ENCODE measurements at places on chromosomes 1 and 21. TPM values are rescaled to one million over a fixed set of nuclear protein-coding genes. Genes with fewer than 3 reads are reported as not detected.
A peak's percentile ranks its signal among the peaks of the same experiment; 100 is the strongest.

GRCh38 chr1:160117709-160118183 lies 2.2 kb downstream of the ATP1A2 start:
- DNase-seq, result no peak

DNA sequence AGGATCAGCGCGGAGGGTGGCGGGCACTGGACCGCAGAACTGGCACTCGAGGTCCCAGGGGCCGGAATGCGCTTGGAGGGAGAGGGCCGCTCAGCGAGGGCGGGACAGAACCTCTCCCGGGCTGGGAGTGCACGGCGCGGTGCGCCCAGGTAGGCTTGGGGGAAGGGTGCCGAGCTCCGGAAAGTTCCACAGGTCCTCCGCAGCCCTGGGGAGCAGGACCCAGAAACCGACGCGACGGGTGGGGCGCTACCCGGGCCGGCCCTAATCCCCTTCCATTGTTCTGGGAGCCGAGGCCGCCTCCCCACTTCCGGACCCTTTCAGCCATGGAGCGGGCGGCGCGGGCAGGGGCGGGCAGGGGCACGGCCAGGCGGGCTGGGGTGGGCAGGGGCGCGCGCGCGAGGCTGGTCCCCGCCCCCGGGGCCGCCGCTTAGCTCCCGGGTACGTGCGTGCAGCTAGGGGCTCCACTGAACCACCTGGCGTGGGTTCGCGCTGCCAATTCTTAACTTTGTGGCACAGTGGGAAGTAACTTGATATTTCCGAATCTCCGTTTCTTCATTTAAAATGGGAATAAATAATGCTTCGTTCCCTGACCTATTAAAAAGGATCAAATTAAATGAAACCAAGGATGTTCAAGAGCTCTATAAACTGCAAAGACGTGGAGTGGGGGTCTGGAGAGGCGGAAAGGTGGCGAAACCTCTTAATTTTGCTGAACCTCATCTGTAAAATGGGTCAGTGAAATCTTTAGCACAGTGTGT lies 20.7 kb downstream of the LGR6 start:
- no peak for DNase-seq

DNA sequence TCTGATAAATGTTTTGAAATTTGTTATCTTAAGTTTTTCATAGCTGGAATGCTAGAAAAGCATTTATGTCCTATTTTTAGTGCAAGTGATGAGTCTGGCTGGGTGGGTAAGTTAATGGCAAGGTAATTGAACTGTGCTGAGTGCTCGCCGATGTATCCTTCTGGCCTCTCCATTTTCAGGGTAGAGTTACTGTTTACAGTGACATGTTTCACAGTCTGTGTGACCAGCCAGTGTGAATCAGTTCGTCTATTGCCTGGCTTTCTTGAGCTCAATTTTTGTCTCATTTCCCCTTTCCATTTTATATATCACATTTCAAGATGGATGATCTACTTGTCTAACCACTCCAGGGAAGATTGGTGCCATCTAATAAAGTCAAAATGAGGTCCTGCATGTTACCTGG lies 44.1 kb downstream of the ITSN1 start:
- DNase-seq, result no peak

DNA sequence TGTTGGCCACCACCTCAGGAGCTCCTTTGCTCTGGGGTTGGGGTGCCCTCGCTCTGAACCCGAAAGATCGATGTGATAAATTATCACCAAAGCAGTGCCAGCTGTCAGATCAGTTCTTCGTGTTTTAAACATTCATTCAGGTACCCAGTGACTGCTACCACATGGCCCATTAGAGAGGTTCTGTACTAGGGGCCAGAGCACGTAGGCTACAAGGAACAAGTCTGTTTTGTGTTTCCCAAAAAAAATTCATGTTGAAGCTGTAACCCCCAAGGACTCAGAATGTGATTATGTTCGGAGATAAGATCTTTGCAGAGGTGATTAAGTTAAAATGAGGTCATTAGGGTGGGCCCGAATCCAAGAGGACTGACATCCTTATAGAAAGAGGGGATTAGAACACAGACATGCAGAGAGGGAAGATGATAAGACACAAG lies 526.9 kb downstream of the NPHP4 start:
- no peak for DNase-seq

- DNase-seq, result no peak
Observed at GRCh38 chr1:58211869-58212268, 334.7 kb downstream of the OMA1 start.

- DNase-seq, result no peak
Observed at GRCh38 chr1:34278211-34278610, 101.5 kb downstream of the C1orf94 start.

GRCh38 chr1:182281541-182281940 lies 110.0 kb downstream of the GLUL start:
- DNase-seq, result no peak

DNA sequence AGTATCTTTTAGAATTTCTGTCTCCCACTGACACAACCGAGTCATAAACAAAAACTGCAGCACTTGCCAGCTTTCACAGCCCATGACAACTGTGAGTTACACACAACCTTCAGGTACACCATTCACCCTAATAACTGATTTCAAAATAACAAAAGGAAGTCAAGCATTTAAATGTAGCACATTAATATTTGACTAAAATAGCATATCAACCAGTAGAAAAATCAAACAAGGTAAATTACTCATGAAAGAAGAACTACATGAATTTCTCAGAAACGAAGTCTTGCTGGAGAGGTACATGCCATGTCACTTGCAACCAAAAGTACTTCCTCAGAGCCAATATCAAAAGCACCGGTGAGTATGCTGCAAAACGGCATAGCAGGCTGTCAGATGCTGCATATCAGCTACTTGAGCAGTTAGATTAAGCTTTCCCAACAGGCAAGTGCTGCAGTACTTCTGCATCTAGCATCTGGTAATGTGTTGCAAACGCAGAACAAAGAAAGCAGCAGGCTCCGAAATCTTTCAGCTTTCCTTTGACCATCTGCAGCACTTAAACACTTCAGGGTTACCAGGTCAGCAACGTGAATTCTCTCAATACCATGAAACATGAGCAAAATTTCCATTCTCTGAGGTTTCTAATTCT lies 223.2 kb downstream of the SMYD3 start:
- no peak for DNase-seq

DNA sequence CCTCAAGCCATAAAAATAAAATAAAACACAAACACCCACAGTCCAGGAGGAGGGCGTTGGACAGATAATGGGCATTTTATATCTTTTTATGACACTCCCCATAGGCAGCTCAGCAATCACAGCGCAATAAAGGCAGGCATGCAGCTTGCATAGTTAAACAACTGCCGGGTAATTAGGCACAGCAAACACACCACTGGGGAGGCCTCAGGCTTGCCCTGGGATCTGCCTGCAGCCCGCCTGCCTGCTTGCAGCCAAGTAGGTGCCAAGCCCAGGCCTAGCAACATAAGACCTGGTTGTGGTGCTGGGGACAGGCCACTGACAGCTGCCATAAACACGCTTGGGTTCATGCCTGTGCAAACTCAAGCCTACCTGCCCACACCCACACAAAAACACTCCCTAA lies 54.2 kb downstream of the DMAP1 start:
- peak; percentile 94 for DNase-seq

- no peak for DNase-seq
Observed at GRCh38 chr1:51549901-51550300, 30.8 kb upstream of the EPS15 start.

DNA sequence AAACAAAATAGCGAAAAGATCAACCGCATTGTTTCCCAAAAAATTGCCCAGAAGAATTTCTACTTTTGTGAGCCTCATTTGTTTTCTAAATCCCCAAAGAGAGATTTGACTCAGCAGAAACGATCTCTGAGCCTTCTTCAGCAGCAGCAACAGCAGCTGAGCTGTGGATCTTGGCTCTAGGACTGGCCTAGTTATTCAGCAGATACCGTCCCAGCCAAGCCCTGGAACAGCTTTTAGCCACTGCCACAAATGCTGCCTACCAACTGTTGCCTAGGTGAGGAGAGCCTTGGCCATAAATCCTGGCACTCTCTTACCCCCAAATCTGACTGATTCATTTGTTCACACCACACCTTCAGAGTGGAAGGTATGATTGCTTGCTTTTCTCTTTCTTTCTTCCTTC lies 320.1 kb downstream of the TGFB2 start:
- DNase-seq, result no peak

- no peak for DNase-seq
Observed at GRCh38 chr1:172960454-172961208, 90.1 kb downstream of the TNFSF18 start.

- DNase-seq, result no peak
Observed at GRCh38 chr1:112788561-112788960, 73.4 kb upstream of the PPM1J start.

The KIAA1614 gene
- total RNA-seq, result 2.0 TPM

The OR10J1 gene
- total RNA-seq, result not detected

The DRAXIN gene
- total RNA-seq, result 0.19 TPM

The RAB7B gene
- 0.69 TPM for total RNA-seq

The TTC24 gene
- 0.43 TPM for total RNA-seq

The CRP gene
- not detected for total RNA-seq

Measured in mucosa of descending colon (tissue), 3 donors.